ENCODE measurements at places on chromosomes 1 and 21.

DNA sequence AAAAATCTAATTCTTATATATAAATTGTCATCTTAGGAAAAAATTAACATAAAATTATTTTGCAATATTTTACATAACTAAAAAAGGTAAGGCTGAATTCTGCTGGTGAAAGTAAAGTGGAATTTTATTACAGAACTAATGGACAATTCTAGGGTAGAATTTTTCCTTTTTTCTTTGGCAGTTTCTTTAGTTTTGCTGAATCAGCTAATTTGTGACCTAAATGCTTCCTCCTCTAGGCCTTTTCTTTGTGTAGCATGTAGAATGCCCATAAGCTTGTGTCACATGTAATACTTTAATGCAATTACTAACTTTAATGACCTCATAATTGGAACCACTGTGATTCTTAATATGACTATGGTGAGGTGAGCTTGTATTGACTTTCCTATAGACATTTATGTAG lies 1378.4 kb upstream of the ADGRL4 start:
- no peak for DNase-seq

- no peak for DNase-seq
These were observed 57.2 kb downstream of the ITPKB start for GRCh38 chr1:226681652-226682493.

DNA sequence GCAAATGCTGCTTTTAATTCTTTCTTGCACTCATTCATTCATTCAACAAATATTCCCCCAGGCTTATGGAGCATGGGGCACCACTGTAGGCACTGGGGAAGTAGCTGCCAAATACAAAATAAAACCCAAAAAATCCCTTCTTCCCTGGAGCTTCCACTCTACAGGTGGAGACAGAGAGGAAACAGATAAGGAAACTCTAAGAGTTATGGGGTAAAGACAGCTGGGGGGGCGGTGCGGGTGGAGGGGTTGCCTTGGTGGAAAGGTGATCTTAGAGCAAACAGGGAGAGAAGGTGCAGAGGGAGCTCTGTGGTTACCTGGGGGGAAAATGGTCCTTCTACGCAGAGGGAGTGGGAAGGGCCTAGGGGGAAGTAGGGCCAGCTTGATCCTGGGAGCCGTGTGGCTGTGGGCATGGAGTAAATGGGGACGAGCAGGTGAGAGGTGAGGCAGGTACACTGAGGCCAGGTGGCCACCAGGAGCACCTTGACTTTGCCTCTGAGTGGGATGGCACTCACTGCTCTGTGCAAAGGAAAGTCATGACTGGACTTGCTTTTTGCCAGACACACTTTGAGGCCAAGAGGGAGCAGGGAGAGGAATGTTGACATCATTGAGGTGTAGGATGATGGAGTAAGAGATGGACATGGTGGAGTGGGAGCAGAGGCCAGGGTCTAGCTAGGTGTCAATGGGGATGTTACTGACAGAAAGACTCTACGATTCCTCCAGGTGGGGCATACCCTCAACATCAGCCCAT lies 152.0 kb downstream of the ETS2 start:
- DNase-seq: no peak

DNA sequence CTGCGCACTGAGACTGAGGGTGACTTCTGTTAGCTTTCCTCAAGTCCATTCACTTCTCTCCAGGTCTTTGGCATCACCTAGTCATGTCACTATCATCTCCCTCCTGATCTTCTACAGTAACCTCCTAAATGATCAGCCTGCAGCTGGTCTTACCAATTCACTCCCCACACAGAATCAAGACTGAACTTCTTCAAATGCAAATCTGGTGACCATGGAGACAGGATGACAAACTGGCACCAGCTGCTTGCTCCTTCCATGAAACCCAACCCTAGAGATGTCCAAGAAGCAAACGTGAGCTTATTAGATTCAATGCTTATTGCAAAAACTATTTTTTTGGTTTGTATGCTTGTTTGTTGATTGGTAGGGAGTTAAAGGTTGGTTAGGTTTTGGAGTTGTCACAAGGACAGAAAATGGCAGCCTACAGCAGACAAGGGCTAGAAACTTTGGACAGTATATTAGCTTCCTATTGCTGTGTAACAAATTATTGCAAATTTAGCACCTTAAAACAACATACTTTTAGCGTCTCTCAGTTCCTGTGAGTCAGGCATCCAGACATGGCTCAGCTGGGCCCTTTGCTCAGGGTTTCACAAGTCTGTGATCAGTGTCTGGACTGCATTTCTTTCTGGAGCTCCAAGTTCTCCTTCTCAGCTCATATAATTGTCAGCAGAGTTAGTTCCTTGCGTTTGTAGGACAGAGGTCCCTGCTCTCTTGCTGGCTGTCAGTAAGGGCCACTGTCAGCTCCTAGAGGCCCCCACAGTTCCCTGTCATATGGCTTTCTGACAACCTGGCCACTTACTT lies 53.3 kb upstream of the GJA8 start:
- peak; percentile 61 for DNase-seq

GRCh38 chr1:91335603-91336002 lies 69.0 kb downstream of the HFM1 start:
- DNase-seq: no peak

GRCh38 chr1:160169553-160170399 lies 18.4 kb downstream of the ATP1A4 start:
- DNase-seq: no peak

DNA sequence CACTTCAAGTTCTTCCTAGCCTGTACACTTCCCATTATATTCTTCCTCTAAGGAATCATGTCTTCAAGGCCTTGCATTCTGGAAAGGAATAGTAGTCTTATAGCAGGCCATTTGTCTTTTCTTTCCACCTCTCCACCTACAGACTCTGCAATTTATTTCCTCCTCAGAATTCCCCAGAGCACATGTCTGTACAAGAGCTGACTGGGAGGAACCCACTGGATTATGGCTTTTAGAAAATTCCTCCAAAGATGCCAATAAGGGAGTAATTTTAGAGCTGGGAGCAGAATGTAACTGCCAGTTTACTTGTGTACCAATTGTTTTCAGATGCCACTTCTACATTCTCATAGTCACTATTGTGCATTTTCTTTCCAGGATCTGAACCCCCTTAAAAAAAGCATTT lies 3.4 kb upstream of the PSMG1 start:
- no peak for DNase-seq

DNA sequence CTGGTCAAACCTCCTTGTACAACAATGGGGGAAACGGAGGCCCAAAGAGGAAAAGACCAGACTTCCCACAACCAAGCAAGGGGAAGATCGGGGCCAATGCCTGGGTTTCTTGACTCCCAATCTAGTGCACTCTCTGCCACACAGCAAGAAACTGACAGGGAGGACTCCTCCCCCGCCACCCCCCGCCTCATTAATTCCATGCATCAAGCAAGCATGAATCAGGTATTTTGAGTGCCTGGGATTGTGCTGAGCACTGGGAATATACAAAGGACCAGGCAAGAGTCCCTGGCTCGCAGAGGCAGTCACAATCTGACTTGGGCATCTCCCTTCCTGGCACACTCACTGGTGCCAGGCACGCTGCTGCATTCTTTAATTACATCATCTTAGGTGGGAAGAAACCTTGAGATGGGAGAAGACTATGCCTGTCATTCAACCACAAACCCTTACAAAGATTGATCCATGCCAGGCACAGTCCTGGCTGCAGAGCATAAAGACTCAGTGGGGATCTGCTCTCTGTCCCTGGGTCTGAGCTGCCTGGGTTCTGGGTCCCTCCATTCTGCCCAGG lies 4.4 kb upstream of the KCNC4 start:
- DNase-seq: no peak

DNA sequence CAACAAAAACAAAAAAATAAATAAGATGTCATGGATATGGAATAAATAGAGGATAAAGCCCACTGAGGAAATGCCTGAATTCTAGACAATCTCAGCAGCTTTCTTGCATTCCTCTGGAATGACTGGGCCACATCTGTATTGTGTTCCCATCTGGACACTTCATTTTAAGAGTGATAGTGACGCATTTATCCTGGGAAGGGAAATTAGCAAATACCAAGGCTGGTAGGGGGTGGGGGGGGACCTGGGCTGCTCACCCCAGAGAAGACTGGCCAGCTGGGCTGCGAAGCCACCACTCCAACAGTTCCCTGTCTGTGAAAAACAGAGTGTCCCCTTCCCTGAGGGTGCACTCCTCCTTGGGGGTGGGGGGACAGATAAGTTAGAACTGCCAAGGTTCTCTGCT lies 106.3 kb downstream of the HIVEP3 start:
- peak; percentile 58 for DNase-seq

- no peak for DNase-seq
These were observed 38.6 kb downstream of the VANGL2 start for GRCh38 chr1:160438935-160439334.

DNA sequence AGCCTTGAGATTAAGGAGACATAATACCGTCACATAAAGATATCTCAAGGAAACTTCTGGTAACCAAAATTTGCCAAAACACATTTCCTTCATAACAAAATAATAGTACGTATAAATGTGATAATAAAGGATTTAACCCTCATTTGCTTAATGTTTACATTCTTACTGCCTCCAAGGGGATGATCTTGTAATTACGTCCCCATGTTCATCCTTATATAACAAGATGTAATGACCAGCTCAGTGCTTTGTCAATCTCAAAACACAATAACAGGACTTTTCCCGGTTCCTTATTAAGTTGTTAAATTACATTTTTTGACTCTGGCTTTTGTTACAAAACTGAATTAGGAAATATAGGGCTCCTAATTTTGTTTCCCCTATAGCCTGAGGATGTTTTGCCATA lies 41.3 kb upstream of the UHMK1 start:
- no peak for DNase-seq

DNA sequence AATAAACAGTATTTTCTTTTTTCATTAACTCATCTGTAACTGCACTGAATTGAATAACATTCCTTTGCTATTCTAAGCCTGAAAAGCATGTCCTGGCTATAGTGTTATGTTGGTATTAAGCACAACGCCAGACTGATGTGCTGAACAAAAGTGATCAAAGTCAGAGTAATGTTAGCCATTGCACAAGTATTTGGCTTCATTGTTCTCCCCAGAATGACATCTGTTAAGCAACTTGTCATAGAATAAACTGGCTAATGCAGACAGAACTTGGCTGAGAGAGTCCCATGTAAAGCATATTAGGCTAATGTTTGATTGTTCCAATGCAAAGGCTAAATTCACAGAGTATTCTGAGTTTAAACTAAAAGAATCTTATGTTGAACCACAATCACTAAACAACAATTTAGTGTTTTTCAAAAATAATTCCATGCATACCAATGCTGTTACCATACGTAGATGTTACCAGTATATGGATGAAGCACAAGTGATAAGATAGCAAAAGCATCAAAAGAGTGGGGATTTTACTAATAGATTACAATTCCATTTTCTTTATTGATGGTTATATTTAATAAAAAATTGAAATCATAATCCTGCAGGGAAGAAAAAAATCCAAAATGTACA lies 235.3 kb upstream of the DMRTA2 start:
- DNase-seq: peak; percentile 39

DNA sequence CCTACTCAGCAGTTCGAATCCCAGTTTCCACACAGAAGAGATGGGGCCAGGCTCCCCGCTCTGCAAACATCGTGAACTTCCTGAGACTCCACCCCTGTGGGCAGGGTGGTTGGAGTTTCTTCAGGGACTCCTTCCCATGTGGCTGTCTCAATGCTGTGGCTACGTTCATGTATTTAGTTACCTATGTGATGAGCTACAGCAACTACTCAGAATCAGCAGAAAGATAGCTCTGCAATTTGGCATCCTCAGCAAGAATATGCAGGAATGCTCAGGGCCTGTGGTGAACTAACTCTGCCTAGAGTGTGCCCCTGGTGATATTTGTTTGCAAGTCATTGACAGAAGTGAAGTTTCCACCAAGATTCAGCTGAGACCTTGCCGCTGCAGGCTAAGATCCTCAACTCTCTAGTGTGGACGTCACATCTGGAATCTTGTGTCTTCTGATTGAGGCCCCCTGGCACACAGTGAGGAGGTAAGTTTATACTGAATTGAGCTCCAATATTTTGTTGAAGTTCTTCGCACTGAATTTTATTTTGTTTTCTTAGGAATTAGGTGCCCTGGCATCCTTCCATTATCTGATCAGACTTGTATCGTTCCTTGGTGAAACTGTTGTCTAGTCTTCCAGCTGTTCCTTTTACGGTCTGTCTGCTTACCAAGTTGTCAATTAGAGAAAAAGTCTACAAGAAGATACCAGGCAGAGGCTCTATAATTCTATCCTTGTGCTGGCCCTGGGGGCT lies 8.2 kb upstream of the GLRX2 start:
- no peak for DNase-seq

GRCh38 chr1:94620345-94621031 lies 78.9 kb upstream of the F3 start:
- no peak for DNase-seq

DNA sequence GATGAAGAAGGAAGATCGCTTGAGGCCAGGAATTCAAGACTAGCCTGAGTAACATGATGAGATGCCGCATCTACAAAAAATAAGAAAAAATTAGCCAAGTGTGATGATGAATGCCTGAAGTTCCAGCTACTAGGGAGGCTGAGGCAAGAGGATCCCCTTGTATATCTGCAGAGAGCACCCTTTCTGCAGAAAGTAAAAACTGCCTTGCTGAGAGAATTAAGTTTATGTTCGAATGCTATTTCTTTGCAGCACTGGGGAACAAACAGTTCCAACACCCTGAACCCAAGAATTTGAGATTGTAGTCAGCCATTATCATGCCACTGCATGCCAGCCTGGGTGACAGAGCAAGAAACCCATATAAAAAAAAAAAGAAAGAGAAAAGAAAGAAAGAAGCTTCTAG lies 20.6 kb upstream of the KCNT2 start:
- DNase-seq: no peak

DNA sequence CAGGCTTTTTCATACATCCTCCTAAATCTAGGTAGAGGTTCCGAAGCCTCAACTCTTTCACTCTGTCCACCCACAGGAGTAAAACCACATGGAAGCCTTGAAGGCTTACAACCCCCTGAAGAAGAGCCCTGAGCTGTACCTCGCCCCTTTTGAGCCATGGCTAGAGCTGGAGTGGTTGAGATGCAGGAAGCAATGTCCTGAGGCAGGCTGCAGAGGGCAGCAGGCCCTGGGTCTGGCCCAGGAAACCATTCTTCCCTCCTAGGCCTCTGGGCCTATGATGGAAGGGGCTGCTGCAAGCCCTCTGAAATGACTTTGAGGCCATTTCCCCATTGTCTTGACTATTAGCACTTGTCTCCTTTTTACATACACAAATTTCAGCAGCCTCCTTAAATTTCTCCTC lies 1503.0 kb downstream of the KCNT2 start:
- no peak for DNase-seq

DNA sequence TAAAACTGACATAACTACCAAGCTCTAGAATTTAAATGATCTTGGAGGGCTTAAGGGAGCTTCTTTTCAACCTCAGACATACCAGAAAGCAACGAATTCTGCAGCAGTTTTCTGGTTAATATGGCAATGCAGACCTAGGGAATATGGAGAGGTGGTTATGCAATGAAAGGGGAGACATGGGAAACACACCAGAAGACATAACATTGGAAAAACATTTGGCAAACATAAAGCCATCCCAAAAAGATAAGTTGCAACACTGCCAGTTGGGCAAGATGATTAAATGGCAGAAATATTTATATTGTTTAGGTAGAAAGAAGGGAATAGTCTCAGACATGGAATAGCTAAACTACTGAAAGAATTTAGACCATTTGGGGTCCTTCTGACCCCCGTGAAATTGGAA lies 104.5 kb downstream of the KCNJ6 start:
- no peak for DNase-seq

- peak; percentile 46 for DNase-seq
These were observed 617 bp upstream of the ADGRL2 start for GRCh38 chr1:81799939-81800694.

All from HCEC 1CT (cell line).